NB4 (cell line): ENCODE measurements at places on chromosomes 3 and 15.

DNA sequence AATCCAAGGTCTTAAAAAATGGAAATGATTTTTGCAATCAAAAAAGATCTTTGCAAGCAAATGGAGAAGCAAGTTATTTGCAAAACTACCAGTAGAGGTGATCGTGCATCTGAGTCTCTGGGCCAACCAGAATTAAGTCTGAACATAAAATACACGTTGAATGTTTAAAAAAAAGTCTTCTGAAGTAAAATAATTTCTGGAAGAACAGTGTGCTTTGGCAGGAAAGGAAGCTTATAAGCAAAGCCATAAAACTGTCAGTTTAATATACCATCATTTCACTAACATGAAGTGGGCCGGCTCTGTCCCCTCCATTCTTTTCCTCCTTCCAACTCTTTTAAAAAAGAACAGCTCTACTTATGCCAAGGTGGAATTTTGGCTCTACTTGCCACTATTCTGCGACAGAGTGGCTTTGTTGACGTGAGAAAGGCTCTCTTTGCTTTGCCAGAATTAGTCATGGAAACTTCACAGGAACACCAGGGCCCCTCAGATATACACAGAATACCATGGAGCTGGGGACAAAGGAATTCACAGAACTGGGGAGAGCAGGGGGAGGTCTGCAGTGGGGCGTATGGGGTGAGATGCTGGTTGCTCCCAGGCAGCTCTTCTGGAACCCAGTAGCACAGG lies 29.8 kb downstream of the FSTL1 start:
- no peak for DNase-seq

DNA sequence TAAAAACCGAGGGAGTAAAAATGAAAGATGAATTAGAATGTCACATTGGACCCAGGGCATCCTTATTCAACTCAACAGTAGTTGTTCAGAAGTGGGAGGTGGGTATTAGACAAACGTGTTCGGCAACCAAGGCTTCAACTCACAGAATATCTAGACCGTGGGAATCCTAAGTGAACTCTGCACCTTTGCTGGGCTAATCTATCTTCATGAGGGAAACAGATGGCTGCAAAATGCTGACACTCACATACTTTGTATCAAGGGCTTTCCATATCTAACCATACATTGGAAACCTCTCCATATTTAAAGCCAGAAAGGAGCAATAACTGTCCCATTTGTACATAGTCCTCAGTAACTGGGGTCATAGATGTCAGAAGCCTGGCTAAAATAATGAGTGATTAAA lies 20.9 kb downstream of the PLSCR1 start:
- no peak for DNase-seq

DNA sequence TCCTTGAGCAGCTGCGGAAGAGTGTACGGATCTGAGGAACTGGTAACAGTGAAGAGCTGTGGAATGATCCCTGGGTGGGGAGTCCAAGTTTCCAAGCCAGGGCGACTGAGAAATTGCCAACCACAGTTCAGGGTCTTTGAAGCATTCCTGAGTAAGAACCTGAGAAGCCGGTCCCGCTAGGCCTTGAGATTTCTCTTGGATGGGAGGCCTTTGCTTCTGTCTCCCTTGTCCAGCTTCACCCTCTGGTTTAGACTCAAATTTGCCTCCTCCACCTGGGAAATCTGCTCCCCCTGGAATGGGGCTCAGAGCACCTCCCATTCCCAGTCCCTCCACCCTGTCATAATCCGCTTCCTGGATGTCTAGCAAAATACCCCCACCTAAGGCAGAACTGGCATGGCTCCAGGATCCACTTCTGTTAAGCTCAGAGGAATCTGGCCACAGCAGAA lies 127.7 kb upstream of the DLG1 start:
- DNase-seq = no peak

DNA sequence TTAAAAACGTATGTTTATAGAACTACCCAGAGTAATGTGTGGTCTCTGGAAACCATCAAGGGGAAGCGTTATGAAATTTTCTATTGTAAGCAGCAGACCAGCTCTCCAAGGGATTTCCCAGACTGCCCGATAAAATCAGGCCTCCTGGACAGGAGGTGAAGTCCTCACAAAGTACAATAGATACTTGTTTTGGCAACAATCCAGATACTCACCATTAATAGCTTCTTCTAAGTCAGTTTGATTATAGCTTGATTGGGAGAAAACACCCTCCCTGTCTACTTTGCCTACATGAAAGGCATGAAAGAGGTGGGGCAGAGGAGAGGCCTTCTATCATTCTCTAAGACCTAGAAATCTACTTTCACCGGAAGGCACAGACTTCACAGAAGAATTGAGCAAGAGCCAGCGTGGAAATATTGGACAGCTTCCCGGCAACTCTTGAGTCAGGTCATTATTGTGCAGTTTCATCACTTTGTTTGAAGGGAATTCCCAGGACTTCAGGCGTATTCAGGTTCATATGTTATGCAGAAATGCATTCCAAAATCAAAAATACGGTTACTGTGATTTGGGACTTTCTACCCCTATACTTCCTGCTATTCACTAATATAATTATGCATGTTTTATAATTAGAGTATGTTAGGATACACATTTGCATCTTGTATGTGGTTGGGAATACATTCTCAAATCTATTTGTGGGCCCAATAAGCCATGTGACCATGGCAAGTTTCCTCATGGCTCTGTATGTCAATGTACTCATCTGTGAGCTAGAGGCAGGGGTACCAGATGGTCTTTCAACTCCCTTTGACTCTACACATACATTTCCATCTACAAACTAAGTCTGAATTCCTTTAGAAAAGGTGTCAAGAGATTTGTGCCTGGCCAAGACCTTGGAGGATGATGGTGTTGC lies 103.5 kb downstream of the CD47 start:
- DNase-seq = peak; percentile 15

DNA sequence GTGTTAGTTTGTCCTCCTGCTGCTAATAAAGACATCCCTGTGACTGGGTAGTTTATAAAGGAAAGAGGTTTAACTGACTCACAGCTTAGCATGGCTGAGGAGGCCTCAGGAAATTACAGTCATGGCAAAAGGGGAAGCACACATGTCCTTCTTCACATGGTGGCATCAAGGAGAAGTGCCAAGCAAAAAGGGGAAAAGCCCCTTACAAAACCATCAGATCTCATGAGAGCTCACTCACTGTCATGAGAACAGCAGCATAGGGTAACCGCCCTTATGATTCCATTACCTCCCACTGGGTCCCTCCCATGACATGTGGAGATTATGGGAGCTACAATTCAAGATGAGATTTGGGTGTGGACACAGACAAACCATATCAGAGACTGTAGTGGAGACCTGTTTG lies 27.0 kb downstream of the TM2D3 start:
- DNase-seq = peak; percentile 73
